ENCODE measurements at places on chromosomes 5 and 9.

DNA sequence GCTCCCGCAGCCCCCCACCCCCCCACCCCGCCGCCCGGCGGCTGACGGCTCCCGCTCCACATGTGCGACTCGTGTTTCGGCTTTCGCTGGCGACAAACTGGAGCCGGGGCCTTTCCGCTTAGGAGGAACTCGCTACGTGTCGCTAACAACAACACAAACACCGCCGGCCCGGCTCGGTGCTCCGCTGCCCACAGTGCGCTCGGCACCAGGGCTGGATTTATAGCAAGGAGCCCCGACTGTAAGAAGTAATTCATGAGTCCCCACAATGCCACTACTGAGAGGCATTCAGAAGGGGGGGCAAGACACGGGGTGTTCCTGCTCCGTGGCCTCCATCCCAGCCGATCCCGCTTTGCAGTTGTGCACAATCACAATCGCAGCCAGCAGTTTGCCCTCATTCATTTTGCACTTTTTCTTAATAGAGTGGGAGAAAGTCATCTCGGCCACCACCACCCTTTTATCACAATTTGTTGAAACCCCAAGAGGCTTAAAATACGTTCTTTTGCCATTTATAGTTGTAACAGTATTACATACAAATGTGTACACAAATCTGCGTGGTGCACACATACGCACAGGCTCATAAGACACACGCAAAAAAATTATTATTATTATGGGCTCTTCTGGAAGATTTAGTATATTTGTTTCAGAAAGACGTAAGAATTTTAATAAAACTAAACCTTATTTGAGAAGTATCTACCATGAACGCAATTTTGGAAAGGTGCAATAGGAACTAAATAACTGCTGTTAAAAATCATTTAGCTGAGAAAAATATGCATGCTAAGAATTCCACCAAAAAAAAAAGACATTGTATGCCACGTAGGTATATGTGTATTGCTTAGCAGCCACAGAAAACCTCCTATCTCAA is 48.1 kb downstream of the EBF1 start:
- no peak for DNase-seq

- no peak for DNase-seq
These were observed 8.4 kb upstream of the CREBRF start for GRCh38 chr5:173047838-173048105.

DNA sequence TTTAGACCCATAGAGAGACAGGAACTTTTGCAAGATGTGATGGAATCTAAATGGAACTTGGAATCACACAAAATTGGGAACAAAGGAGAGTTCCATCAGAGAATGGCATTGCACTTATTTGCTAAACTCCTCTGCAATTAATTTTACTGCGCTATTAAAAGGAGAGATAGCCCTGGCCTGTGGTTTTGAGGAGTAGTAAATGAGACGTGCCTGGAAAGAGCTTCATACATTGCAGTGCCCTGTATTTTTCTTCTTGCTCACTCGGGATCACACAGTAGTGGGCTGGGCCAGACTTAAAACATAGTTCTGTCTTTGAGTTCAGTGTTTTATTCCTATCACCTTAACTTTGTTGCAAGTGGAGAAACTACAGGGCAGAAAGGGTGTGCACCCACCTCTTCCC is 94.4 kb upstream of the SLC27A6 start:
- DNase-seq: no peak

- DNase-seq: no peak
These were observed 16.2 kb downstream of the CYFIP2 start for GRCh38 chr5:157282150-157282549.

DNA sequence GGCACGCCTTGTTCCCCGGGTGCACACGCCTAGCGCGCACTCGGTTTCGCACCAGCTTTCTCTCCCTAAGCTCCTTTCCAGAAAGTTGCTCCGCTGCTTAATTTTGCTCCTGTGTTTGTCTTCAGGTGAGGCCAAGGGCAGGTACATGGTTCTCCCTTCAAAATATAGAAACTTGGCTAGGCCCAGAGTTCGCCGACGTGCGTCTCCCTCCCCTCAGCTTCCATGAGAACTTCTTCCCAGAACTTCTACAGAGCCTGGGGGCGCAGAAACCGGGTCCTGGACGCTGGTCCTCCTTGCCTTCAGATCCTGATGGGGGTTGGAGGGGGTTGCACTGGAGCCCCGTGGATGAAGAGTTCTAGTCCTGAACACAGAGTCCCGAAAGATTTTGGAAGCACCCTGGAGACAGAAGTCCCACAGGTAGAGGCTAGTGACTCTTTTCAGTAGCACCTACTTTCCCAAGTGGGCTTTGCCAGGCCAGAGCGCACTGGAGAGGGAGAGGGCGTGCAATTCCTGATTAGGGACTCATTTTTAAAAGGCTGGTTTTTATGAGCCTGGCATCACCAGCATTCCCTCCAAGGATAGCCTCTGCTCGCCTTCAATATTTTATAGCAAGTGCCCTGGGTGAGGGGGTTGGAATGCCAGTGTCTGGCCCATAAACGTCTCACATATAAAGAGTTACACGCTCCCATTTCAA is 128.4 kb downstream of the TMEM174 start:
- DNase-seq: no peak

- DNase-seq: no peak
These were observed 29.7 kb upstream of the CDK5RAP2 start for GRCh38 chr9:120609636-120610035.

DNA sequence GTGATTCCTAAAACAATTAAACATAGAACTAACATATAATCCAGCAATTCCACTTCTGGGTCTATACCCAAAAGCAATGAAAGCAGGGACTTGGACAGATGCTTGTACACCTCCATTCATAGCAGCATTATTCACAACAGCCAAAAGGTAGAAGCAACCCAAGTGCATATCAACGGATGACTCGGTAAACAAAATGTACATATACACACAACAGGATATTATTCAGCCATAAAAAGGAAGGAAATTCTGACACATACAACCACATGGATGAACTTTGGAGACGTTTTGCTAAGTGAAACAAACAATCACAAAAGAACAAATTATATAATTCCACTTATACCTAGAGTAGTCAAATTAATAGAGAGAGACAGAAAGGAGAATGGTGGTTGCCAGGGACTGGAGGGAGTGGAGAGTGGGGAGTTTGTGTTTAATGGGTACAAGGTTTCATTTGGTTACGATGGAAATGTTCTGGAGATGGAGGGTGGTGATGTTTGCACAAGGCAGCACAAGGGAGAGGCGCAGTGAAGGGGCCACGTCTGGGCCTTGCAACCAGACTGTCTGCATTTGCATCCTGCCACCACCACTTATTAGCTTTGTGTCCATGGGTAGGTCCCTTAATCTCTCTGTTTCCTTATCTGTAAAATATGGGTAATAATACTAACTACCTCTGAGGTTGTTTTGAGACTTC is 36.3 kb upstream of the RLN1 start:
- no peak for DNase-seq

GRCh38 chr9:89984214-89984613 is 379.4 kb downstream of the GADD45G start:
- DNase-seq: no peak

- DNase-seq: no peak
These were observed 242.2 kb downstream of the SYK start for GRCh38 chr9:91043811-91044175.

GRCh38 chr5:122697191-122697590 is 77.7 kb upstream of the SNX2 start:
- DNase-seq: no peak

GRCh38 chr5:24525414-24525813 is 119.4 kb downstream of the CDH10 start:
- no peak for DNase-seq

GRCh38 chr5:89397096-89397495 is 514.1 kb upstream of the MEF2C start:
- no peak for DNase-seq

Data from cortex of kidney (tissue), 1 donor.